Activated CD4-positive, alpha-beta T cell treated with anti-CD3 and anti-CD28 coated beads, Interleukin-2, amount 10 ng/mL, durations not matched to agents 24 days and 14 days (primary cell): ENCODE measurements at places on chromosomes 1 and 21.

DNA sequence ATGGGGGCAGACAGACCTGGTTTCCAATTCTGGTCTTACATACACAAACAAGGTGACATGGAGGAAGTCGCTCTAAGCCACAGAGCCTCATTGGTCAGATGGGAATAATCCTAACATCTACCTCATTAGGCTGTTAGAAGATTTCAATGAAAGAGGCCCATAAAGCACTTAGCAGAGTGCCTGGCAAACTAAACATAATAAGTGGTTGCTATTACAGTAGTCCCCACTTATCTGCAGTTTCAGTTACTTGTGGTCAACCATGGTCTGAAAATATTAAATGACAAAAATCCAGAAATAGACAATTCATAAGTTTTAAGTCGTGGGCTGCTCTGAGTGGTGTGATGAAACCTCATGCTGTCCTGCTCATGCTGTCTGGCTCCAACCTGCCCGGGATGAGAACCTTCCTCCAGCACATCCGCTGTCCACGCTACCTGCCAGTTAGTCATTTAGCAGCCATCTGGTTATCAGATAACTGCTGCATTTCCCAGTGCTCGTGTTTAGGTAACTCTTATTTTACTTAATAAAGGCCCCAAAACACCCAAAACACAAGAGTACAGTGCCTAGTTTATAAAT lies 112.3 kb downstream of the DDX20 start:
- no peak for DNase-seq

GRCh38 chr1:3170561-3171453 lies 101.8 kb downstream of the PRDM16 start:
- no peak for DNase-seq

DNA sequence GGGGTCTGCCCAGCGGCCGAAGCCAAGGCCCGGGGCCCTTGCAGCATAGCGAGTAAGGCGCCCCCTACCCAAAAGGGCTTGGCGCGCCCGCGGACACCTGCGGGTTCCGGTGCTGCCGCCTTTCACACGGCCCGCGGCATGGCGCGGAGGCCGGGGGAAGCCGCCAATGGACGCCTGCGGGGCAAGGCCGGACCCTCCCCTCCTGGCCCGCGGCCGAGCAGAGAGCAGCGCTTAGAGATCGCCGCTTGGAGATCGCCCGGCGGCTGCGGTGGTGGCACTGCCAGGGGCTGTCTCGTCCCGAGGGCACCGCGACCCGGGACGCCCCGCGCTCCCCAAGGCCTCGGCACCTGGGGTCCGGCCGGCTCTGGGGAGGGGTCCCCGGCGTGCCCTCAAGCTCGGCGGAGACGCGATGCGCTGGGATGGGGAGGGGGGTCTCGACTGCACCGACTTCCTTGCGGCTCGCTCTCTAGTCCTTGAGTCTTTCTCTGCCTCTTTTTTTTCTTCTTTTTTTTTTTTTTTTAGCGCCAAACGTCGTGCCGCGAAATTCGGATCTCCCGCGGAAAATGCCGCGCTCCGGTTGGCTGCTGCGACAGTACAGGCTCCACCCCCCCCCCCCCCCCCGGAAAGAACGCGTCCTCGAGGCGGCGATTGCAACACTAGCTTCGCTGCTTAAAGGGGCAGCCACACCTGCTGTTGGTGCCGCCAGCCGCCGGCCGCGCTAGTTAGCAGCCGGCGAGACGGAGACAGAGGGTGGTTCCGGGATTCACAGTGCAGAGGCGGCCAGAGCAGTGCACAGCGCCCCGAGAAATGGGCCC lies at the start of gene E2F2:
TSS of gene E2F2 (minus strand) at position 487 of the 815 bp plus-strand sequence. CDS start at position 47, 440 bp downstream.
- peak; percentile 94 for DNase-seq

GRCh38 chr21:42513985-42514882 lies 582 bp downstream of the SLC37A1 start:
- DNase-seq, result peak; percentile 90

DNA sequence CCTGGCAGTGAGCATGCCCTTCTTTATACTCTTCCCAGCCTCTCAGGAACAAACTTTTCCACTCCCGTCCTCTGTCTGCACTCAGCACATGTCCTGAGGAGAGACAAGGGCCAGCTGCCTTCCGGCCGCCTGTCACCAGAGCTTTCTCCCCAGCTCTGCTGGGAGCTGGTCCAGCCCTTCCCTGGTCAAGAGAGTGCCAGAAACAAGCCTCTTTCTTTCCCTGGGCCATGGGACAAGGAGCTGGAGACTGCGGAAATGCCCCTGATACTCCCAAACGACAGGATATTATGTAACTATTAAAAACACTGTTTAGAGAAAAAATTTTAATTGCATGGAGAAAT lies 10.4 kb downstream of the LAMB3 start:
- DNase-seq, result no peak

- no peak for DNase-seq
These were observed 22.8 kb upstream of the SSBP3 start for GRCh38 chr1:54428837-54429518.

DNA sequence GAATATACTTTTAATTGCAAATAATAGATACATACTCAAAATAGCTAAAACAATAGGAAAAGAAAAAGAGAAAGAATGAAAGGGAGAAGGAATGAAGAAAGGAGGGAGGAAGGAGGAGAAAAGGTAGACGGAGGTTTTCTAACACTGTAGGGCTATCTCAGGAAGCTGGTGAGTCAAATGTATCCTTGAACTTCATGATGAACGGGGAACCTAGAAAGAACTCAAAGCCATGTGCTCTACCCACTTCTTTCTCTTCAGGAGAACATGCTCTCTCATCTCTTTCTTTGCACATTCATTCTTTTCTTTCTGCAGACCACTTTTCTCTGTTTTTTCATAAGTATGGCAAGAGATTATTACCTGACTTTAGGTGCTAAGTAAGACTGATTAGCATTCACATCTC lies 37.3 kb upstream of the ZNF644 start:
- no peak for DNase-seq

DNA sequence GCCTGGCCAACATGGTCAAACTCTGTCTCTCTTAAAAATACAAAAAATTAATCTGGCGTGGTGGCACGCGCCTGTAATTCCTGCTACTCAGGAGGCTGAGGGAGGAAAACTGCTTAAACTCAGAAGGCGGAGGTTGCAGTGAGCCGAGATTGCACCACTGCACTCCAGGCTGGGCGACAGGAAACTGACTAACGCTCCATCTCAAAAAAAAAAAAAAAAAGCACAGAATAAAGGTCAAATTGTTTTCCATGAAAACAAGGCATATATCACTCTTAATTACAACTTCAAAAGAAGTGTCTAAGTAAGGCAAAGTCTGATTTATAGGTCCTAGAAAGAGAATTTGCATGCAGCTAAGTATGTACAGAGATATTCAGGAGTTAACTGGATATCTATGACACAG lies 25.6 kb downstream of the EYA3 start:
- no peak for DNase-seq

GRCh38 chr1:116940814-116941599 lies 31.3 kb downstream of the PTGFRN start:
- no peak for DNase-seq

DNA sequence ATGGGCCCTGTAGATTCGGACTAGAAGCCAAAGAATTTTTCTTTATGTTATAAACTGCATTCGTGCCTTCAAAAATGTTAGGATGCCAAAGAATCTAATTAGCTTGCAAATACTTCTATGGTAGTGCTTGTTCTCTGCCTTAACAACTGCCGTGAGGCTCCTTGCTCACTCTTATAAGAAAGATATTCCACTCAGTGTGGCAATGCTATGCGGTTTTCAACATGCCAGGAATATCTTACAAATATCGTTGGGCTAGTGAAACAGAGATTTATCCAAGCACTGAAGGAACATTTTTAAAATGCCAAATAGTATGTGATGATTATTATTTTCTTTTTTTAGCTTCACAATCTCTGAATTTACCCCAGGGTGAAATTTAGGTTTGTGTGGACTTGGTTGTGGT lies 198.2 kb downstream of the GREM2 start:
- DNase-seq, result no peak

GRCh38 chr1:21706151-21706835 lies 37.1 kb upstream of the RAP1GAP start:
- no peak for DNase-seq

GRCh38 chr1:176926330-176927086 lies 238.0 kb downstream of the ASTN1 start:
- no peak for DNase-seq

- peak; percentile 44 for DNase-seq
These were observed 2.3 kb downstream of the HORMAD1 start for GRCh38 chr1:150718225-150718891.

DNA sequence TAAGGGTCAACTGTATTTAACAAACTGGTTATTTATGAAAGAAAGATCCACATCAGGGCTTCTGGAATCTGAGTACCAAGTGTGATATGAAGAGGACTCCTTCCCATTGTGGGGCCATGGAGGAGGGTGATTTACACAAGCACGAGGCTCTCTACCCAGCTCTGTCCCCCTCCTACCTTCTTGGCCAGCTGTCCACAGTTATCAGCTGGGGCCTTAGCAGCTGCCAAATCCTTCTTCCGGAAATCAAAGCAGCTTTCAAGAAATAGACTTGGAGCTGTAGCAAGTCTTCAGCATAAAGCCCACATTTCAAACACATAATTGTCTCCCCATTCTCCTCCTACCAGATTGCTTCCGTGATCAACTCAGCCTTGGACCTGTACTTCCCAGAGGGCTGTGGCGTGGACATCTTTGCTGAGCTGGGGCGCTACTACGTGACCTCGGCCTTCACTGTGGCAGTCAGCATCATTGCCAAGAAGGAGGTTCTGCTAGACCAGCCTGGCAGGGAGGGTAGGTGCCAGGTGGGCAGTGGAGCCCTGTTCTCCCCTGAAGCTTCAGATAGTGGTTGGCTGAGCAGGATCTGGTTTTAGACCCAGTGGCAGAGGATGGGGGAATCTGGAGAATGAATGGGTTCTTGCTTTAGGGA lies 15.5 kb downstream of the AZIN2 start:
- DNase-seq, result no peak

DNA sequence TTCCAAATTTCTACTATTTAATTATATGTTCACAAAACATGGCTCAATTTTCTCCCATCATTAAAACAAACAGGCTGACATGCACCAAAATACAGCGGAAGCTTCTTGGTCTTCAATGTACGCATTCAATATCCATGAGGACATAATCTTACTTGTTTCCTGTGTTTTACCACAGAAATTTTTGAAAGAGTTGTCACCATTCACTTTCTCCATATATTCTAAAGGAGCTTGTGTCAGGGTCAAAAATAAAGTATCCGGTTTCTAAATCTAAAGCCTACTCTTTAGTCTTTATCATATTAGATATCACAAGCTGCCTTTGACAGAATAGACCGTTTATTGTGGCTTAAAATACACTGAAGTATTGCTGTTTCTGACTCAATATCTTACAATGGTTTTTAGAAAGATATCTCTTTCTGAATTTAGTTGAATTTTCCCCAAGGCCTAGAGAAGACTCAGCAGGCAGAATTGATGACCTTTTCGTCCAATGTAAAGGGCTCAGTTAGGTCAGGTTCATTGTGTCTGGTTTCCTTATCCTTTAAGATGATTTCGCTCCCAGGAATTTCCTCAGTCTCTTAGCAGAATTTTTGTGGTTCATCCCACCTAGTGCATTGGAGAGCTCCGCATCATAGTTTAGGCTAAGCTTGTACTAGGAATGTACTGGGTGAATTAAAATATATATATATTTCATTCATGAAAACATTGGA lies 717.2 kb downstream of the NCAM2 start:
- DNase-seq, result no peak

DNA sequence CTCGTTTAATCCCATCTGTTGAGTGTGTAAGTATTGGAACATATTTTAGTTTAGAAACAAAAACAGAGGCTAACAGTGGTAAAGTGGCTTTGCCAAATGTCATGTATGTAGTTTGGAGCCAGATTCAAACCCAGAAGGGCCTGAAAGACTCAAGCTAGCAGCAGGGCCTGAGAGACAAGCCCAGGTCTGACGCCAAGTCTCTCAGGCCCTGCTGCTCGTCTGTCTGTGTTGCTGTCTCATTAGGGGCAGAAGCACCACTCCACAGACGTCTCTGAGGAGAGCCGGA lies 8.3 kb downstream of the CITED4 start:
- DNase-seq, result no peak

DNA sequence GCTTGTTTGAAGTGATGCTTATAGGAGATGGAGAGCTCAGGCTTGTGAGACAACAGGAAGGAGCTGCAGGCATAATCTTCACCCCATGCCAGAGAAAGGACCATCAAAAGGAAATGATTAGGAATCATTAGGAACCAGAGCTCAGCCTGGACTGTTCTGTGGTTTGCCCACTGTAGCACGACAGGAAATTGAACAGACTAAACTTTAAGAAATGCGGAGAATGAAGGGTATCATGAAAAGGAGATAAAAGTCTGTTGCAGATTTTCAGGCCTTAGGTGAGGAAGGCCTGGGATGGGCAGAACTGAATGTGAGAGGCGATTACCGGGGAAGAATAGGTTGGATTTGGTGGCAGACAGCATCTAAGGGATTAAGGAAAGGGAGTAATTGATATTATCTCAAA lies 292.0 kb upstream of the PLXNA2 start:
- DNase-seq, result no peak

GRCh38 chr1:46194641-46195193 lies 3.5 kb downstream of the POMGNT1 start:
- no peak for DNase-seq

GRCh38 chr1:205523891-205524793 lies 19.7 kb downstream of the CDK18 start:
- DNase-seq, result peak; percentile 90

- no peak for DNase-seq
These were observed 46.8 kb downstream of the XCL1 start for GRCh38 chr1:168623003-168623828.

- no peak for DNase-seq
These were observed 19.1 kb upstream of the CD101 start for GRCh38 chr1:116982319-116983004.

DNA sequence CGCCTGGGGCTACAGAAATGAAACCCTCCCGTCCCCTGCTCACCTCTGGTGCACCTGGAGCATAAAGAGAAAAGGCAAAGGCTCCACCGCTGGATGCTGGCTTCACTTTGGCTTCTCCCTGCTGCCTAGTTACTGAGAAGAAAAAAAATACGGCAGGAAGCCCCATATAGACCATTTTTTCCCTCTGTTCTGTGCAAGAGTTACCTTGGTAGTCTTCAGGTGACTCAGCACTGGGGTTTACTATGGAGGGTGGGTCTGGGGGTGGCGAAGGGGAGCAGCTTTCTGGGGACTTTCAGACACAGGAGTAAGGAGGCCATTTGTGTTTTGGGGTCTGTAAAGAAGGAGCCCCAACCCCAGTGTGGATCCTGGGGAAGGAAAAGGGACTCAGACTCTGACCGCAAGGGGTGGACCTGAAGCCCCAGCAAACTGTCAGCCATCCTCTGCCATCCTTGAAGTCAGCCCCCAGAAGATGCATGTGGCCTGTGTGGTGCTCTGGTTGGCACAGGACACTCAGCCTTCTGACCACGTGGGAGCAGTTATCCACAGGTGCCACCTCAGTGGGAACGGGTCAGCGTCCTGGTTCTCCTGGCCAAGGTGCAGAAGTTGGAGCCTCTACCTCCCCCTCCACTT lies 25.9 kb upstream of the EPS8L3 start:
- no peak for DNase-seq

GRCh38 chr1:109610609-109611307 lies 8.7 kb downstream of the GNAT2 start:
- DNase-seq, result no peak

GRCh38 chr1:55997536-55997935 lies 581.8 kb downstream of the PLPP3 start:
- DNase-seq, result no peak
